ENCODE measurements at places on chromosomes 12 and 14.

DNA sequence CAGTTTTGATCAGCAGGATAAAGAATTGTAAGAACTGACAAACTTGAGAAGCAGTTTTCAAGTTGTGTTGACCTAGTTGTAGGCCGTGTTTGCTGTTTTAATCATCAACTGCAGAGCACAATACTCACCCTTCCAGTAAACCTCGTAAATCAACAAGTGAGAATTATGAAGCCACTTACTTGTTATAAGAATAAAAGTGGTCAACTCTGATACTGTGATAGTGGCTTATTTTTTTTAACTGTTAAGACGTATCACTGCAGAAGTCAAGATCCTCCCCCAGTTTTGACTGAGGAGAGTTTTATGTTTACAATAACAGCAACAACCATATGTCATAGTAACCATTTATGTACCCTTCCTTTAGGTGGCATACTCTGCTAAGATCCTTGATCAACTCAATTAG is 100.8 kb upstream of the DACT1 start:
- DNase-seq = no peak

DNA sequence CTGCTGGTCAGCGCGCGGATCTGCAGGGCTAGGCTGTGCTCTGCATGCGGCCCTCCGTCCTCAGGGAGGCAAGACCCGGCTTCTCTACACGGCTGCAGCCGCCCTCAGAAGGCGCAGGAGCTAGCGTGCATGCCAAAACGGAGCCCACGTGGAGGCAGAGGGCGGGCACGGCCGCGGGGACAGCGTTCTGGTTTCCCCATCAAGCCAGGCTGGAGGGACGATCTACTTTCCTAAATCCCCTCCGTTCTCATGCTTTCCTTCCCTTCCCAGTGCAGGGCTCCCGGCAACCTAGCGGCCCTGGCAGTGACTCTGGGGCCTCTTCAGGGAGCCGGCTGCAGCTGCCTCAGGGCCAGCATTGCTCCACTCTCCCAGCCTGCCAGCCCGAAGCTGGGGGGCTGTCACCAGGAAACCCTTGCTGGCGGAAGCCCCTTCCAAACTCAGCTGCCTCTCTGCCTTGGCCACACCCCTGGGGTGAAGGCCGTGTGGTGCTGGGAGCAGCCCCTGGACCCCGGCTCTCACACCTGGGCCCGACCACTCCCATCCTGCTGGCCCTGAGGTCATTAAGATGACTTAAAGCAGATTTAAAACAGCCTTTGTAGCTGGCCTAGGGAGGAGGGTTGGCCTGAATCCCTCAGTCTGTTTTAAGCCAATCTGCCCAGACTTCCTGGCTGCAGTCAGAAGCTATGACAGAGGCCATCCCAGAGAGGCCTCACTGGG is 9.2 kb upstream of the GOLGA3 start:
- DNase-seq = no peak

GRCh38 chr12:52617403-52617785 is 965 bp downstream of the KRT73 start:
- no peak for DNase-seq

DNA sequence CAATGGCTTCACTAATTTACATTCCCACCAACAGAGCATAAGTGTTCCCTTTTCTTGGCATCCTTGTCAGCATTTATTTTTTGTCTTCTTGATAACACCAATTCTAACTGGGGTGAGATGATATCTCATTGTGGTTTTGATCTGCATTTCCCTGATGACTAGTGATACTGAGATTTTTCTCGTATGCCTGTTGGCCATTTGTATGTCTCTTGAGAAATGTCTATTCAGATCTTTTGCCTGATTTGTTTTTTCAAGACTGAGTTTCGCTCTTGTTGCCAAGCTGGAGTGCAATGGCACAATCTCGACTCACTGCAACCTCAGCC is 4.7 kb upstream of the PLD4 start:
- no peak for DNase-seq

- DNase-seq = peak; percentile 18
Observed at GRCh38 chr12:47078733-47079467, 521 bp upstream of the PCED1B start.

DNA sequence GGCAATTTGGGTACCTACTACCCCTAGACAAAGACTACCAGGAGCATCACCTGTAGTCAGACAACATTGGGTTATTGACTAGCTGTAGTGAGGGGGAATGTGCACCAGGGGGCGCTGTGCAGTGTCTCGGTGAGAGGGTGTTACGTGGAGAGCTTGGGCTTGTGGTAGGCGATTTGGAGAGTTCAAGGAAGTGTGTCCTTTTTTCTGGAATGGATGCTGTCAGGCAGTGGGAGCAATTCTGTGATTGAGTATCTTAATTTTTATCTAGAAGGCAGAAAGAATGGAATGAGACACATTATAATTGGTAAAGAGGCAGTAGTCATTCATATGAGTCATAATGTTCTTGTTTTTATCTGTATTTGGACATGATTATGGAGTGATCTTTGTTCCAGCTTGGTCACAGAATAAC is 187.7 kb downstream of the GALC start:
- DNase-seq = no peak

DNA sequence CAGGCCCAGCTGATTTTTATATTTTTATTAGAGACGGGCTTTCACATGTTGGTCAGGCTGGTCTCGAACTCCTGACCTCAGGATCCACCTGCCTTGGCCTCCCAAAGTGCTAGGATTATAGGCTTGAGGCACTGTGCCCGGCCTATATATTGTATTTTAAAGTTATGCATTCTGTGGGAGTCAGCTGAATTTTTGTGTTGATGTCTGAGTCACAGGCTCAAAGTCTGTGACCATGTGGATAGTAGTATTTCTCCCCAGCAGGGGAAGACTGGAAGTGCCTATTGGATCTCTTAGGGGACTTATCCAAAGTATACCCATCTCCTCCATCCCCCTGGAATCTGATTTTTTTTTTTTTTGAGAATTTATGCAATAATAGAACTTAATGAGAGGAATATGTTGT is 43.8 kb upstream of the ATF1 start:
- DNase-seq = no peak

- DNase-seq = no peak
Observed at GRCh38 chr12:102955926-102956737, 1.3 kb upstream of the ASCL1 start.

GRCh38 chr12:132124766-132125425 is 19.2 kb downstream of the DDX51 start:
- no peak for DNase-seq

DNA sequence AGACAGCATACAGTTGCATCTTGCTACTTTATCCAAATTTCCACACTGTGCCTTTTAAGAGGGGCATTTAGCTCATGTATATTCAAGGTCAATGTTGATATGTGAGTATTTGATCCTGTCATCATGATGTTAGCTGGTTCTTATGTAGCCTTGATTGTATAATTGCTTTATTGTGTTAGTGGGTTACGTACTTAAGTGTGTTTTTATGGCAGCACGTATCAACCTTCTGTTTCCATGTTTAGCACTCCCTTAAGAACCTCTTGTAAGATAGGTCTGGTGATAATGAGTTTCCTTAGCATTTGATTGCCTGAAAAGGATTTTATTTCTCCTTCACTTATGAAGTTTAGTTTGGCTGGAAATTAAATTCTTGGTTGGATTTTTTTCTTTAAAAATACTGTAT is 445.2 kb downstream of the NAV3 start:
- no peak for DNase-seq

DNA sequence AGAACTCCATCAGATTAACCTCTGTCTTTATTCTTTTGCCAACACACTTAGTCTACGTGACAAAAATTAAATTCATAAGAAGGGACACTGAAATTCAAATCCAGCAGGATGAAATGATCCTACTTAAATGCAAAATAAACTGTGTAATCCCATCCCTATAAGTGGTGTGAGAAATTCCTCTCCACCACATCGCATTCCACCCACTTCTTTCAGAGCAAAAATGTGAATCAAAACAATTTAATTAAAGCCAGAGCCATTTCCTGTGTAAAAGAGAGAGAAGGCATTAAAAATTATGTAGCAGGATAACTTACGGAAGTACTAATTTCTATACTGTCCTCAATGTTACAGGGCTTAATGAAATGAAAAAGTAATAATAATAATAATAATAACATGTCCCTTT is 844.3 kb downstream of the GALC start:
- DNase-seq = no peak

GRCh38 chr12:59944177-59944576 is 348.3 kb downstream of the SLC16A7 start:
- DNase-seq = no peak

- no peak for DNase-seq
Observed at GRCh38 chr12:92582893-92583292, 119.9 kb upstream of the PLEKHG7 start.

GRCh38 chr12:125406131-125406530 is 340.9 kb downstream of the AACS start:
- DNase-seq = no peak

DNA sequence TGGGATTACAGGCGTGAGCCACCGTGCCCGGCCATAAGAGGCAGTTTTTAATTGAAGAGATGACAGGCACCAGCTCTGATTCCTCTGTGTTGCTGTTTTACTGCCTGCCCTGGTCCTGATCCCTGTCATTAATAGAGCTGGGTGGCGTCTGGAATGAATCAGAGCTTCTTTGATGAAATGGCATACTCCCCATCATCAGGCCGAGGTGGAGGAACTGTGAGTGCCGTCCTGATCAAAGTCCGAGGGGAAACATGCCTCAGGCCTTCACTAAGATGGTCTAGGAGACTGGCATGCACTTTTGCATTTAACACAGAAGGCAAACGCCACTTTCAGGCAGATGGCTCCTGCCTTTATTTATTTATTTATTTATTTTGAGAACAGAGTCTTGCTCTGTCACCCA is 34.1 kb downstream of the IL31 start:
- no peak for DNase-seq

DNA sequence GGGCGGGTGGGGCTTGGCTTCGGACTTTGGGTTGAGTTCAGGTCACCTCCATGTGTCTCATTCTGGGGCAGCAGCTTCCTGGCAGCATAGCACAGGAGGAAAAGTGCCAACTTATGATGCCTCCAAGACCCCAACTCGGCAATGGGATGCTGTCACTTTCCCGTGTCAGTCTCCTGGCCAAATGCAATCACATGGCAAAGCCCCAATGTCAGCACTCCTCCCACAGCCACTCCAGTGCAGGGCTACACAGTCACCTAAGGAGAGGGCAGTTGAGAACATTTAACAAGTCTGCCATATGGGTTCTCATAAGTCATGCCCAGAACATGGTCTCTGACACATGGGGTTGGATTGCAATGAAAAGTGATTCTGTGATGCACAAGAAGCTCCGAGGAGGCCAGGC is 26.7 kb downstream of the ELK3 start:
- DNase-seq = no peak

- no peak for DNase-seq
Observed at GRCh38 chr12:124420996-124421674, 126.2 kb downstream of the RFLNA start.

DNA sequence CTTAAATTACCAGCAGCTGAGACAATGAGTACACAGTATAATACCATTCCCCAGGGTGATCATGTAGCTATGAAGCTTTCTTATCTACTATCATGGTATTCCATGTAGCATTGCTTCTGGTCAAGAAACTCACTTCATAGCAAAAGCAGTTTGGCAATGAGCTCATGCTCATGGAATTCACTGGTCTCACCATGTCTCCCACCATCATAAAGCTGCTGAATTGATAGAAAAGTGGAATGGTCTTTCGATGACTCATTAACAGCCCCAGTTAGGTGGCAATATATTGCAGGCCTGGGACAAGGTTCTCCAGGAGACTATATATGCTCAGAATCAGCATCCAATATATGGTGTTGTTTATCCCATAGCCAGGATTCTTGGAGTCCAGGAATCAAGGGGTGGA is 553.7 kb downstream of the FOXG1 start:
- DNase-seq = no peak

GRCh38 chr12:47651368-47652254 is 54.2 kb downstream of the RPAP3 start:
- DNase-seq = peak; percentile 40

DNA sequence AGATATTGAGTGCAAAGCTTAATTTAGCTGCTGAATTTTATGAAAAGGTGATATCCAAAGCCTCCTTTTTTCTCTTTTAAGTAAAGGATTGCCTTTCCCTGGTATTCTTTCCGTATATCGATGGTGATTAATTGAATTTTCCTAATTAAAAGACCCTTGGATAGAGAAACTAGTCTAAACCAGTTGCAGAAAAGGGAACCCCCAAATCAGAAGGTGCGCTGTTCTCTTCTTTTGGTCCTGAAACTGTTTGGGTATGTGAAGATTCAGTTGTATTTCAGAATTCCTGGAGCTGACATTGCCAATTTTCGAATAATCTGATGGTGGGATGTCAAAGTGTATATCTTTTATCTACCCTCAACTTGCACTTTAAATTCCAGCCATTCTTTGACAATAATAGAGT is 1.9 kb downstream of the GPHN start:
- no peak for DNase-seq

Measured in CD4-positive, alpha-beta T cell treated with Interferon gamma for 1 hour (primary cell).